ENCODE measurements at places on chromosomes 2 and 18.

DNA sequence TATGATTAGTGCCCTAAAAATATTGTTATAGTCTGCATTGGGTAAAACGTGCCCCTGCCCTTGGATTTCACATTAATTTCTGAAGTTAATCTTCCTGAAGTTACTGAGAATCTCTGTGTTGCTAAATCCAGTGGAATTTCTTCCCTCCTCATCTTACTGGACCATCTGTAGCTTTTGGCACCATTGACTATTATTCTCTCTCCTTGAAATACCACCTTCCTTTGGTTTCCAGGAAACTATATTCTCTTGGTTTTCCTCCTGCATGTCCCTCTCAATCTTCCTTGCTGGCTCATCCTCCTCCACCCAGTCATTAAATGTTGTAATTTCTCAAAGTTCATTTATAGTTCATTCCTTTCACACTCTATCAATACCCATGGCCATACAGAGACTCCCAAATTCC is 110.6 kb upstream of the SLC35G4 start:
- DNase-seq = no peak

- DNase-seq = no peak
Measured at GRCh38 chr2:14560716-14561115, 71.8 kb upstream of the LRATD1 start.

DNA sequence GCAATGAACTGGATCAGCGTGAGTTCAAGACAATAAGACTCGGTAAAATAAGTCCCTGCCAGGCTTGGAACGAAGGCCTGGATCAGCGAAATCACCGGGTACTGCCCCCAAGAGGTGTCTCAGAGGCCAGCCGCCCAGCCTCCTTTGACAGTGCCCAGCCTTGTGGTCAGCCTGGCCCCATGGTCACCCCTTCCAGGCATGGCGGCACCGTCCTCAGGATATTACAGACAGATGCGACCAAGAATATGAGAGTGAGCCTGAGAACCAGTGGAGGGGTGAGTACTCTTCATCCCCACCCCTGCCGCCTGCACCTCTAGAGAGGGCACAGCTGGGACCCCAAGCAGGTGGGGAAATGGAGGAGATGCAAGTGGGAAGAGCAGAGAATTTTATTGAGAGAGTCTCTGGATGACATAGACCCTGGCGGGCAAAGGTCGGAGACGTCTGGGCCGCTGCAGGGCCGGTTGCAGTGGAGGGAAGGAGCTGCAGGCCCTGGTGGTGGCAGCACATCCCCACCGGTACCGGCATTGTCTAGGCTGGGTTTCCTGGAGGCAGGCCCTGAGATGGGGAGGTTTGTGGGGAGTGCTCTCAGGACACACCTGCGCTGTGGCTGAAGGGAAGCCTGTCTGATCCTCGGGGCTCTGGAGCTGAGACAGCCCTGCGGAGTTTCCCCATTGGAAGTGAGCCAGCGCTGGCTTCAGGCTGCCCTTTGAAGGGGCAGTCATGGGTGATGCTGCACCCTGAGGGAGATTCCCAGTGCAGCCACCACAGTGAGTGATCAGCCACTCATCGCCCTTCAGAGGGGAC is 190.0 kb downstream of the SEPTIN10 start:
- DNase-seq = no peak

DNA sequence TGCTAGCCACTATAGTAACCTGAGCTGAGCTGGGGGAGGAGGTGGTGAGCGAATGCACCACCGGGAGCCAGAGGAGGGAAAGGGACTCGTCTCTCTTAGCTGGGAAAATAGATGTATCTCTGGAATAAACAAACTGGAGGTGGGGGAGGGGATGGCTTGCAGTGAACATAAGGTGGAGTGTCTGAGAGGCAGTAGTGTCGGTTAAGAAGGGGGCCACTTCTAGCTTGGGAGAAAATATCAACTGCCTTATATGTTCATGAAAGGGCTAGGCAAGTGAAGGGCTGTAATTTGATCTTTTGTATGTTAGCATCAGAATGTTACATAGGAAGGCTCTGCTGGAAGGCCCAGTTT is 2.2 kb downstream of the SETBP1 start:
- DNase-seq = no peak

- no peak for DNase-seq
Measured at GRCh38 chr2:24544456-24545115, 53.5 kb downstream of the NCOA1 start.

DNA sequence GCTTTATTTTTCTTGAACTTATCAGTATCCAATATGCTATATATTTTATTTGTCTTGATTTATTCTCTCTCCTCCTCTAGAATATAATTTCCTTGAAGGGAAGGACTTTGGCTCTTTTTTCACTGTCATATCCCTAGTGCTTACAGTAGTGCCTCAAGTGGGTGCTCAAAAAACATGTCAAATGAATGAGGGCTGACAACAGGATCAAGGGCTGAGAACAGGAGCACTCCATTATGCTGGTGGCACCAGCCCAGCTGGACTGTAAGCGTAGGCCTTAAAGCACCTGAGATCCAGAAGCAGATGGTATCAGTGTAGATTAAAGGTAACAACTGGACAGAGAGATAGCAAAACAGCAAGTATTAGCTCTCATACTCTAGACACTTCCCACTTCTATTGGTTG is 46.3 kb downstream of the PMS1 start:
- DNase-seq = no peak

GRCh38 chr2:227414846-227415245 is 27.1 kb upstream of the SCYGR1 start:
- DNase-seq = no peak

GRCh38 chr2:86556508-86556907 is 6.7 kb downstream of the CHMP3 start:
- DNase-seq = no peak

GRCh38 chr2:15965564-15966019 is 25.2 kb downstream of the MYCN start:
- no peak for DNase-seq

DNA sequence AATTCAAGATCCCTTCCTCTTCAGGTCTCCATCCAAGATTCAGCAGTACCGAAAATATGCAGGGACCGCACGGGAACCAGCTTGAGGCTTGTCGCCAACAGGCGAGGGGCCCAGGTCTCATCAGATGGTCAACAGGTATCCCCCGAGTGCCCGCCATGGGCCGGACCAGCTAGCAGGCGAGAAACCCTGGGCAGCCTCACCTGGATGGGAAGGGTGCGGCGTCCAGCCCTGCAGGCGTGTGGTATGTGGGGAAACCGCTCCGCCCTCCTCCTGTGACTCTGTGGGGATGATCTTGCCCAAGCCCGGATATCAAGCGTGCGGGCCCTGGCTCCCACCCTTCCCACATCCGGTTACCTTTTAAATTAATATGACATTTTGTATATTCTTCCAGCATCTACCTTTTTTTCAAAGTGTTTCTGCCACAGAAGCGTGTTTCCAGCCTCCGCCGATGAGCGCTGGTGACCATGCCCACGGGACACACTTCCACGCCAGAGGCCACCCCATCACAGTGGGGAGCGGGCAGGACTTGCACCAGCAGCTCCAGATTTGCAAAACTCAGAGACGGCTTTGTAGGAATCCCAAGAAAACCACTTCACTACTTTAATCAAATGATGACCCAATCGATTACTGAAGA is 33.2 kb downstream of the ZNF516 start:
- DNase-seq = no peak

DNA sequence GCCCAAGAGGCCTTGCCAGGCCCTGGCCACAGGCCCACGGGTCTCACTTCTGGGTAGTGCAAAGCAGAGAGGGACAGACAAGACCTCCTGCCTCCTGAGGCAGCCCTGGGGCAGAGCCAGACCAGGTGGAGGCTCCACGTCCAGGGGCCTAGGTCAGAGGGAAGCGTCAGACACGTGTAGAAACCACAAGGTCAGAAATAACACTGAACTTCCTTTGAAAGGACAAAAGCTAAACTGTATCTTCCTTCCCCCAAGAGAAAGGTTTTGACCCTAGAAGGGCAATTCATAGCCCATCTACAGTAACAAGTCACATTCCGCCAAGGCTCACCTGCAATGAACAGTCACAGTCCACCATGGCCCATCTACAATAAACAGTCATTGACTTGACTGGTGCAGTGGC is 17.9 kb downstream of the SDC1 start:
- no peak for DNase-seq

- no peak for DNase-seq
Measured at GRCh38 chr2:195632856-195633572, 24.0 kb upstream of the SLC39A10 start.

- no peak for DNase-seq
Measured at GRCh38 chr2:191895195-191895594, 48.3 kb upstream of the CAVIN2 start.

GRCh38 chr2:162184359-162184758 is 32.3 kb upstream of the GCG start:
- DNase-seq = no peak

DNA sequence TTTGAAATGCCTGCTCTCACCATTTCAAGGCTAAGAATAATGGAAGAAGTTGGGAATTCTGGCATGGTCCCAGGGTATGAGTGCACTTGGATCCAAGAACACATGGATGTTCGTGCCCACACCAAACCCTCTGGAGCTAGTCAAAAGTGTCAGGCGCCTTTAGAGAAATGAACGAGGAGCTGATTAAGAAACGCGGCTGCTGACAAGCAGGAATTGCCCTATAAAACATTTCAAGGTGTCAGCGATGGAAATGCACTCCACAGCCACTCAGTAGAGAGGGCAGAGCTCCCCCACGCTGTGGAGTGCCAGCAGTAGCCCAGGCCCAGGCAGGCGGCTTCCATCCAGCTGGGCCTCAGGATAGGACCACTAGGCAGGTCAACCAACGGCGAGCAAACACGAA is 213.7 kb downstream of the TTC32 start:
- DNase-seq = no peak

DNA sequence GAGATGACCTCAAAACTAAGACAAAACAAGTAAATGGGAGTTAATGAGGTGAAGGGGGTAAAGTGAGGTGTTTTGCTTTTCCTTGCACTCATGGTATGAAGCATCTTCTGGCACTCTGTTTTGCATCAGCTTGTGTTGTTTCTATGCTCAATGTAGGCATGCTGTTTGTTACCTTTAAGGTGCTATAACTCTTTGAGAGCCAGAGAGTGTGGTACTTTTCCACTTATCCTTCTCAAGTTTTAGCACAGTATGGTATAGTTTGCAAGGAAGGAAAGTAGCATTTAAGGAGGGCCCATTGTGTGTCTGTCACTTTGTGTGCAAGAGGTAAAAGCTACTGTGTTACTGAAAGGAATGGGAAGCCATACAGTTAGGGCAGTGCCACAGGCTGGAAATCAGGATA is 17.5 kb upstream of the CXCR4 start:
- DNase-seq = no peak

- DNase-seq = no peak
Measured at GRCh38 chr18:13124411-13124810, 94.1 kb upstream of the LDLRAD4 start.

GRCh38 chr2:26615860-26616705 is 25.1 kb downstream of the CIB4 start:
- no peak for DNase-seq

- no peak for DNase-seq
Measured at GRCh38 chr2:152097801-152098495, 896 bp downstream of the CACNB4 start.

GRCh38 chr2:206112108-206112507 is 26.1 kb upstream of the INO80D start:
- DNase-seq = no peak

GRCh38 chr2:176526995-176527901 is 258.0 kb downstream of the MTX2 start:
- no peak for DNase-seq

DNA sequence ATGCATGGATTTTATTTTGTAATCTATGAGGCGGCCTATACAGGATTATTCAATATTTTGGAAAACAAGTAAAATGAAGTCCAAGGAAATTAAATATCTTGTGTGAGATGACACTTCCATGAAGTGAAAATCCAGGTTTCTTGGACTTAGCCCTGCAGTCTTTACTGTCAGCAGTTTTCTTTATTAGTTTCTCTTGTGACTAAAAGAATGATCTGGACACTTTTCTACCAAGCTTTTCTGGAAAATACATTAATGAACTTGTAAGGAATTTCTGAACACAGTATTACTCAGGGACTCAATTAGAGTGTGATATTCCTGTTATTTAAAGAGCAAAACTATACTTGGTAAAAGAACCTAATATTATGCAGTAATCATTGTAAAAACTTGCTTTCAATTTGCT is 610.4 kb upstream of the SLC8A1 start:
- DNase-seq = no peak

DNA sequence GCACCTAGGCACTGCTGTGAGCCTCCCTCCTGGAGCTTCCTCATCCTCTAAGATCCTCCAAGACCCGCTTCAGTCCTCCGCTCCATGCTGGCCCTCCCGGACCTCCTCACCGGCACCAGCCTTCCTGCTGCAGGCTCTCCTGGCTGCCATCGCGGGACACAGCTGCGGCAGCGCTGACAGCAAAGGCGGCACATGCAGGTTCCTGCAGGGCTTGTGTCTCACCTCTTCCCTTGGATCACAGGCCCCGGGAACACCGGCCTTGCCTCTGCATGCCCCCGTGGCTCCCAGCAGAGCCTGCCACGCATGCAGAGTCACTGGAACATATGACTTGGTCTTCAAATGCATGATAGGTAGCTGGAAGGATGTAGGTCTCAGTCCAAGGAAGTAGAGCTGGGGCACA is 67.2 kb downstream of the PTGR3 start:
- no peak for DNase-seq

GRCh38 chr2:178933493-178933892 is 116.4 kb downstream of the CCDC141 start:
- no peak for DNase-seq

GRCh38 chr2:37602040-37602439 is 69.4 kb downstream of the CDC42EP3 start:
- no peak for DNase-seq

DNA sequence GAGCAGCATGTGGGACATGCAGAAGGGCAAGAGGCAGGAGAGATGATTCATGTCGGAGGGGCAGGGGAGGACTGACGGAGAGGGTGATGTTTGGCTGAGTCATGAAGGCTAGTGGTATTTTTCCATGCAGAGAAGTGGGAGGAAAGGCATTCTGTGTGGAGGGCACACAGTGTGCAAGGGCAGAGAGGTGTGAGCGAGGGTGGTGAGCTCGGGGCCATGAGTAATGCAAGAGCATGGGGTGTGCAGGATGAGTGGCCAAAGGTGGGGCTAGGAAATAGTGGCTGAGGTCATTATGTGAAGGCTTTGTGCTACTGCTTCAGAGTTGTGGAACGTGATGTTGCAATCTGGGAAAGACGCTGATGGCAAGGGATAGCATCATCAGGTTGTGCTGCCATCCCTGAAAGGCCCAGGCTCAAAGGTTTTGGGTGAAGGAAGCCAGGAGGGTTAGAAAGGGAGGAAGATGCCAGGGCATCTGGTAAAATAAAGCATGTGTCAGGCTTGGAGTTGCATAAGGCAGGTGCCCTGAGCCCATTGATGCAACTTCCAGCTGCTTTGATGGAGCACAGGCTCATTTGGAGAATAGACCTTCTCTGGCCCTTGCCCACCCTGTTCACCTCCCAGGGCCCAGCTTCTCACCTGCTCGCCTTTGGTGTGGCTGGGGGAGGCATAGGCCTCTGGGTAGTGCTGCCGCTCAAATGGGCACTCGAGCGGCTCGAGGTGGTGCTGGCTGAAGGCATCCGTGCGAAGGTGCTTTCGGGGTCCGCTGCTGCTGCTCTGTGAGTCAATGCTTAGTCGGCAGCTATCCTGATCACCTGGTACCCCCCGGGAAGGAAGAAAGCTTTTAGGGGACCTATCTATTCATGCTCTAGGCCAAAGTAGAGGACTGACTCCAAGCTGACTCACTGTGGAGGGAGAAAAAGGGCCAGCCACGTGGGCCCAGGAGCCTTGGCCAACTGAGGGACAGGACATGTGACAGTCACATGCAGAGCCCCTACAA is 37.5 kb downstream of the PAX8 start:
- no peak for DNase-seq
